ENCODE measurements at places on chromosomes 12 and 14.

GRCh38 chr12:124401704-124402221 is 106.9 kb downstream of the RFLNA start:
- no peak for DNase-seq

DNA sequence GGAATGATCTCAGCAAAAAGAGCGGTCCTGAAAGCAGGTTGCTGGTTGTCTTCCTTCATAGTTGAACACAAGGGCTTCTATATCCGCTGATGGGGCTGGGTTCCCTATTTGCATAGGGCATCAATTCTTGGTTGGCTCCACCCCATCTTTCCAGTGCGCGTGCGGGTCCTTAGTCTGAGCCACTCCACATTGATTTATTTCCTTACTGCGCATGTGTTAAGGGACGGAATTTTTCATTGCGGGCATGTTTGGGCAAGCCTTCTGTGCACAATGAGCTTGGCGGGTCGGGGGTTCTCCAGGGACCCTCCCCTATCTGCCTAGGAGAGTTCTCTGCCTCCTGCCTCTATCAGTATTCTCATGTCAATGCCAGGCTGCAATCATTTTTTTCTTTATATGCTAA is 21.2 kb upstream of the DLGAP5 start:
- DNase-seq: no peak

- no peak for DNase-seq
These were observed 200.1 kb upstream of the MGAT4C start for GRCh38 chr12:86456241-86456640.

GRCh38 chr14:59358784-59359183 is 106.4 kb downstream of the GPR135 start:
- DNase-seq: no peak

DNA sequence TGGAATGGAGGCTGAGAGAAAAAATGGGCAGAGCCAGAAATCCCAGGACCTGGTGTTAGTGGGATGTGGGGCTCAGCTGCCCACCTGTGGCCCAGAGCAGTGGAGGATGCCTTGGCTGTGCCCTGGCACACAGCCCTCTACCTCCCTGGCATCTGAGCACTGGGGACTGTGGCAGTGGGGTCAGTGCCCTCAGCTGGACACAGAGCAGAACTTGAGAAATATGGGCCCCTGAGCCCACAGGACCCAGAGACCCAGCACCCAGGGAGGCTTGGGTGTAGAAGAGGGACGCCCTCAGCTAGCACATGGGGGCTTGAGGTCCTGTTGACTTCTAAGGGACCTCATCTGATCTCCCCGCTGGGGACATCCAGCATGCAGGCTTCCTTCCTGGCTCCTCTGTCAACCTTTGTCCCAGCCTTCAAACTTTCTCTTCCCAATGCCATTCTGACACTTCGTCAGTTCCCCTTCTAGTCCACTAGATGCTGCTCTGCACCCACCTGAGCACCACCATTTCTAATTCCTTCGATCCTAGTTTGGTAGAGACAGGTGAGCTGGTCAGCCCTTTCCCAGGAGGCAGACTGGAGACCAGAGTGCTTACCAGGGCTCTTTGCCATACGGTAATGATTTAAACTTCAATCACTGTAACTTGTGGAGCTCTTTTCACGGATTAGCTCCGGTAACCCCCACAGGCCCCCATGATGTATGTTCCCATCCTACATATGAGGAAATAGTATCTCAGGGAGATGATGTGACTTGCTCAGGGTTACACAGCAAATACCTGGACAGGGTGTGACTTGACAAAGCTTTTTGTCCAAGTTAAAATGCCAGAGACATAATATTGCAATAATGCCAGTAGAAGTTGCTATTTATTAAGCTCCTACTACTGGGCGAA is 143.7 kb downstream of the ASCL4 start:
- DNase-seq: no peak

DNA sequence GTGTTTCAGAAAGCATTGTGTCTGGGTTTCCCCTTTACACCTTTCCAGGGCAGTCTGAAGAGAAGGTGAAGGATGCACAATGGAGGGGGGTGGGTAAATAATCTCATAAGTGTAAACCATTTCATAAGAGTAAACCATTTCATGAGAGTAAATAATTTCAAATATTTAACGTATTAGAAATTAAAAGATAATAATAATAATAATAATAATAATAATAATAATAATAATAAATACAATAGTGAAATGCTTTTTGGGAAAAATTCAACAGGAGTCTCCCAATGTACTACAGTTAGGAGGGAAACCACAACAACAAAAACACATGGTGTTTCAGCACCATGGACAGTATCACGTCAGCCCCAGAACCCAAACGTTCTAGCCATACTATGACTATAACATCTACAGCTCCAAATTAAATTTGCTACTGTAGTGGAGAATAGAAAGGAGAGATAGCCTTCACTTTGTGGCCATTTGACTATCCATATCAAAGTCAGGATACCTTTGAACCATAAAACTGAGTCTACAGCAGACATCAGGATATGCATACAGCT is 691.8 kb downstream of the BCL11B start:
- DNase-seq: no peak

DNA sequence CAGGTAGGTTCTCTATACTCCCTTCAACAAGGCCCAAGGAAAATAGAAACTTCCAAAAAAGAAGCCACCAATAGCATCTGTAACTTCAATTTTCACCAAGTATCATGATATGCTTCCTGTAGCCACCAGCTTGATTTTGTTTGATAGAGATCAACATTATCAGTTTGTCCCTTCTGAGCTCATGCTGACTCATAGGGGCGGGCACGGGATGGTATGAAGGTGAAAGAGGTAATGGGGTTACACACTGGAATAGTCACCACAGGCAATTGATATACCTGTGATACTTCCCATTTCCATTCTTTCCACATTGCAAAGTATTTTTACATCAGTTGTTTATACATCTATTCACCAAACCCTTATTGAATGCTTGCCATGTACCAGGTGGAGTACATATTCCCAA is 134.1 kb downstream of the KCNA5 start:
- DNase-seq: no peak

DNA sequence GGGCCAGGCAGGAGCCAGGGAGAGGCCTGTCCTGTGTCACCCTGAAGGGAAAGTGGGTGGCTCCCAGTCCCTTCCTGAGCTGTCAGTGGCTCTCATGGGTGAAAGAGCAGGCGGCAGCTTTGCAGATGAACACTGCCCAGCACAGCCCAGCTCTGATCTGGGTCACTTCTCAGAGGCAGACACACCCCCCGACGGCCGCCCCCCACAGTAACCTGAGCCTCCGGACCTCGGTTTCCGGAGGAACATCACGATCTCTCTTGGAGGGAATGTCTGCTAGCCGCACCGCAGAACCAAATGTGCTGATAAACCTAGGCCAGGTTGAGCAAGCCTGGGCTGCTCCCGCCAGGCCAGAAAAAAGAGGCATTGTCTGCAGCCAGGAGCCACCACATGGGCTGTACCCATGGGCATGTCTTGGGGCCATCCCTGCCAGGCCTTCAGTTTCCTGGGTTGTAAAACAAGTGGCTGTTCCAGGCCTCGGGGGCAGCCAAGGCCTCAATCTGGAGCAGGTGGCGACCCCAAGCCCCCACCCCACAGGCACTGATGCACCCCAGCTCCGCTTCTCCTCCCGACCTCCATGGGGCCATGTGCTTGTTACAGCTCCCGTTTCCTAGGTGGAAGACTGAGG is 57.6 kb downstream of the NCOR2 start:
- no peak for DNase-seq
